ENCODE measurements at places on chromosomes 12 and 14.

DNA sequence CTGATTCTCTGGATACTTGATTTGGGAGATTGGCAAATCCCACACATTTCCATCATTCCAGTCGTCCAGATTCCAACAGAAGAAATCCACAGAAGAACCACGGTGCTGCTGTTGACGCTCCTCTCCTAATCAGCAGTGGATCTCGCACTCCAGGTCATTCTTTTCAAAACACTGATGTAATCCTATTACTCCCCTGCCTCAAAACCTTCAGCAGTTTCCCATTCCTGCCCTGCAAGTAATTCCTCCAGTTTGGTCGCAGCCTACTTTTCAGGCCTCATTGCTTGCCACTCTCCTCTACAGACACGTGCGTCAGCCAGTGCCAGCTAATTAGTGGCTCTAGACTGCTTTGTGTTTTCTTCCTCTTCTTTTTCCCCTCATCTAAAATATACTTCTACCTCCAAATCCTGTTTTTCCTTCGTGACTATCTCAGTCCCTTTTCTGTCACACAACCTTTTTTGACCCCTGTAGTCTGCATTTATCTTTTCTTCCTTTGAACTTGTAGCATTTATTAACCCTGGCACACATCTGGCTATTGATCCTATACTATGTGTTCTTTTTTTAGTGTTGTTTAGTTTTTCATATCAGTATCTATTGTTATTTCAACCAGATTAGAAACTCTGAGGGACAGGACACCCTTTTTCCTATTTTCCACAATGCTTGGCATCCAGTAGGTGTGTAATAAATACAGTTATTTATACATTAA is 36.8 kb downstream of the PRORP start:
- no peak for DNase-seq

DNA sequence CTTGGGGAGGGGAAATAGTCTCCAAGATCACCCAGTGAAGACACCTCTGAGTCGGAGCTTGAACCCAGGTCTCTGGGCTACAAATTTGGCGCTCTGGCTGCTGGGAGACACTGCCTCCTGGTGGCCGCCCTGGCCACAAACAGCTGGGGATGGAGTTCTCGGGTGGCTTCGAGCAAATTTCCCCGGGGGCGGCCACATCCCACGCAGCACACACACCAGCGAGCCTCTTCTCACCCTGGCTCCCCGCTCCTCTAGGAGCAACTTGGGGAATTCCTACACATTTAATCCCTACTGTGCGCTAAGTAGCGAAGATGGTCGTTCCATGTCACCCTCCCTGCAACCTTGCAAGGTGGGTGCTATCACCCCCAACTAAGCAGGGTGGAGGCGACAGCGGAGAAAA is 66.2 kb upstream of the BEGAIN start:
- no peak for DNase-seq

GRCh38 chr12:116319898-116320621 is 42.6 kb upstream of the MED13L start:
- DNase-seq: no peak

- no peak for DNase-seq
These were observed 793.5 kb upstream of the NOVA1 start for GRCh38 chr14:27391331-27391730.

GRCh38 chr14:52091928-52092327 is 23.1 kb upstream of the NID2 start:
- DNase-seq: no peak

- no peak for DNase-seq
These were observed 138.5 kb downstream of the KICS2 start for GRCh38 chr12:64083285-64084210.

- no peak for DNase-seq
These were observed 42.2 kb downstream of the TAOK3 start for GRCh38 chr12:118330421-118331018.

GRCh38 chr12:42396473-42397259 is 70.7 kb downstream of the PPHLN1 start:
- DNase-seq: no peak

DNA sequence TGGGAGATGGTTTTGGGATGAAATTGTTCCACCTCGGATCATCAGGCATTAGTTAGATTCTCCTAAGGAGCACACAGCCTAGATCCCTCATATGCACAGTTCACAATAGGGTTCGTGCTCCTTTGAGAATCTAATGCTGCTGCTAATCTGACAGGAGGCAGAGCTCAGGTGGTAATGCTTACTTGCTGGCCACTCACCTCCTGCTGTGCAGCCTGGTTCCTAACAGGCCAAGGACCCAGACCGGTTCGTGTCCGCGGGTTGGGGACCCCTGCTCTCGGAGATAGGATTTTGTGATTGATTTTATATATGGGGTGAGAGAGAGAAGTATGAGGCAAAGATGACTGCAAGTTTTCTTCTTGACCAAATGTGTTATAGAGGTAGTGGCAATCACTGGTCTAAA is 57.5 kb downstream of the CCDC91 start:
- no peak for DNase-seq

DNA sequence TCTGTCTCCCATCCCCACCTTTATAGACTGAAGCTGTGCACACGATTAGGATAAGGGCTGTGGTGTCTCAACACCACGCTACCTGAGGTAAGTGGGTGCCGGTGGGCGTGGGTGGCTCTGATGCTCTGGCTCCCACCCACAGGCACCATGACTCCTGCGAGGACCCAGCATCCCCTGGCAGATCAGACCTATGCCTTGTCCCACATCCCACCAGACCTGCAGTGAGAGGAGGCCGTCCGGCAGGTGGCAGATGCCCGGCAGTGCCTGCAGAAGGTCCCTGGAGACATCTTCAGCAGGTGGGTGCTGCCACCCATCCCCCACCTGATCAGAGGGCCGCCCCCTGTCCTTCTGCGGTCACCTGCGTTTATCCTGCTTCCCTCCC is 104.4 kb upstream of the PRB2 start:
- DNase-seq: peak; percentile 2

DNA sequence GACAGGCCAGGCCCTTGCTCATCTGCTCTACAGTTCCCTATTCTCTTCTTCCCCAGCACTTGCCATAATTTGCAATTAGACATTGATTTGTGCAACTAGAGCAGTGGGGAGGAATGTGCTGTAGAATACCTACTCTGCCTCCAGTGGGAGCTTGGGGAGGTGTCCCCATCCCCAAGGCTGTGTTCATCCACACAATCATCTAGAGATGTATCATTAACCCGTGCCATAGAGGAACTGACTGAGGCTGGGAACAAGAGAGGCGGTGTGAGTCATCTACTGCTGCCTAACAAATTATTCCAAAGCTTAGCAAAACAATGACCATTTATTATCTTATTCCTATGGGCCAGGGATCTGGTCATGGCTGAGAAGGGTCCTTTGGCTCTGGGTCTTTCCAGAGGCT is 5.1 kb upstream of the OTUB2 start:
- no peak for DNase-seq

DNA sequence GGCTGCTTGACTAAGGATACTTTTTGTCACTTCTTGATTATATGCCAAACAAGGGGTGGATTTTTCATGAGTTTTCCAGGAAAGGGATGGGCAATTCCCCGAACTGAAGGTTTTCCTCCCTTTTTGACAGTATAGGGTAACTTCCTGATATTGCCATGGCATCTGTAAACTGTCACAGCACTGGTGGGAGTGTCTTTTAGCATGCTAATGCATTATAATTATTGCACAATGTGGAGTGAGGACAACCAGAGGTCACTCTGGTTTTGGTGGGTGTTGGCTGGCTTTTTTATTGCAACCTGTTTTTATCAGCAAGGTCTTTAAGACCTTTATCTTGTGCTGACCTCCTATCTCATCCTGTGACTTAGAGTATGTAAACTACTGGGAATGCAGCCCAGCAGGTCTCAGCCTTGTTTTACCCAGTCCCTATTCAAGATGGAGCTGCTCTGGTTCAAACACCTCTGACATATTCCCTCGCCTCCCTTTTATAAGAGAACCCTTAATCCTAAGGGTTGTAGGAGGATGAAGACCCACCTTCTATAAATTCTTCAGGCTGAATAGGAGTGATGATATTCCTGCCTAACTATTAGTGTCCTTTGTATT is 471.2 kb downstream of the ATP23 start:
- no peak for DNase-seq

GRCh38 chr12:115577401-115577800 is 700.1 kb downstream of the MED13L start:
- no peak for DNase-seq

- DNase-seq: no peak
These were observed 65.5 kb upstream of the PPP4R3A start for GRCh38 chr14:91575469-91576208.

DNA sequence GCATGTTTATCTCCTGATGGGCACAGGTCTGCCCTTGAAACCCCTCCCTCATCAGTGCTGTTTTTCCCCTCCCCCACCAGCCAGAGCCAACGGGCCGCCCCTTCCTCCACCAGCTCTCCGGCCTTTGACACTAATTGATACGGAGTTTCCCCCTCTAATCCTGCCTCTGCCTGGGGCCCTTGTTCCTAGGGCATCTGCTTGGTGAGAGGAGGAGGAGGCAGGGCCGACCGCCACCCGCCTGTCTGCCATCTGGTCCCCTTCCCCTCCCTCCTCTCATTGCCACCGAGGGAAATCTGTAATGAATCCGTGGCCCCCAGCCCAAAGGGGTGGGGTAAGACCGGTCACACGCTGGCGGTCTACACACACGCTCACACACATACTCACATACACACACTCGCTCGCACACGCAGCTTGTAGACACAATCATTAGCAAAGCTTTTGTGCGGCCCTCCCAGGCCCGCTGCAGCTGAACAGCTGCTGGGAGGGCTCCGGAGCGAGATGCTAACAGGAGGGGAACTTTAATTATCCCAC is 27.4 kb downstream of the SRRM4 start:
- peak; percentile 41 for DNase-seq

GRCh38 chr14:89352976-89353765 is 63.9 kb downstream of the FOXN3 start:
- no peak for DNase-seq

DNA sequence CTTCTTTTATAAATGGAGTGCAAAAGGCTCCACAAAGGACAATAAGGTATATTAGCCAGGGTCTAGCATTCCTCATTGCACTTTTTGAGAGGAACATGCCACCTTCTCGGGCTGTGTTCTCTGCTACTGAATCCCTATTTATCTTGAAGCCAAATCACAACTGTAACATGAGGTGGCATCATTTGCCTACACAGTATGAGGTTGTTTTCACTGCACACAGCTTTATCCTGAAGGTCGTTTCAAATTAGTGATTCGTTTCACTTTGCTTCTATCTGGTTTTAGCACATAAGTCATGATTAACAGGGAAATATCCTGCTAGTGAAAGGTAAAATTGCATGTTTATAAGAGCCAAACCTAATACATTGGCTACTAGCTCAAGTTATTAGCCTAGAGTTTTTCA is 153.8 kb downstream of the SLC35F4 start:
- DNase-seq: no peak

GRCh38 chr14:55846826-55847446 is 266.9 kb downstream of the KTN1 start:
- no peak for DNase-seq

DNA sequence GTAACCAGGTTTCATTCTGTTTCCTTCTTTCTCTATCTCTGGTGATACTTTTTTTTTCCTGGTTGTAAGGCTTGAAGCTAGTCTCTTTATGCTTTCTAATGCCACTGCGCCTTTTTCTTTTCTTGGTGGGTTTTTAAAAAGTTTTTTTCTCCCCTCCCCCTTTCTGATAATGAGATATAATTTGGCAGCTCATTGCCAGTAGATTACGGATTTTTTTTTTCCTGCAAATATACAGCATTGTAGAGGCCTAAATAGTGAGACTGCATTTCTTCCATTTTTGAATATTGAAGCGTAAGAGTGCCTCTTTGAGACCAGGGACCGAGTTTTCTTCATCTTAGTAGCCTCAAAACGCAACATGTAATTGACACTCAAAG is 1.1 kb downstream of the PAPOLA start:
- no peak for DNase-seq

- DNase-seq: no peak
These were observed 152.2 kb upstream of the CNOT2 start for GRCh38 chr12:70091021-70091521.

DNA sequence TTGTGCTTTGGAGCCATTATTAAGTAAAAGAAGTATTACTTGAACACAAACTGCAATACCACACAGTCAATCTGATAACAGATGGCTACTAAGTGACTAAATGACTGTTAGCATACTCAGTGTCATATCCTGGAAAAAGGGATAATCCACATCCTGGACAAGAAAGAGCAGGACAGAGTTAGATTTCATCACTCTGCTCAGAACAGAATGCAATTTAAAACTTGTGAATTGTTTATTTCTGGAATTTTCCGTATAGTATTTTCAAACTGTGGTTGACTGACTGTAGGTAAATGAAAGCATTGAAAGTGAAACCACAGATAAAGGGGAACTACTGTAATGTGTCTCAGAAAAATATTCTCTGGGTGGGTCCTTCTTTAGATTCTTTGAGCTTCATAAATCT is 458.8 kb downstream of the TMEM117 start:
- no peak for DNase-seq

- DNase-seq: no peak
These were observed 10.4 kb downstream of the MTA1 start for GRCh38 chr14:105430042-105430441.

DNA sequence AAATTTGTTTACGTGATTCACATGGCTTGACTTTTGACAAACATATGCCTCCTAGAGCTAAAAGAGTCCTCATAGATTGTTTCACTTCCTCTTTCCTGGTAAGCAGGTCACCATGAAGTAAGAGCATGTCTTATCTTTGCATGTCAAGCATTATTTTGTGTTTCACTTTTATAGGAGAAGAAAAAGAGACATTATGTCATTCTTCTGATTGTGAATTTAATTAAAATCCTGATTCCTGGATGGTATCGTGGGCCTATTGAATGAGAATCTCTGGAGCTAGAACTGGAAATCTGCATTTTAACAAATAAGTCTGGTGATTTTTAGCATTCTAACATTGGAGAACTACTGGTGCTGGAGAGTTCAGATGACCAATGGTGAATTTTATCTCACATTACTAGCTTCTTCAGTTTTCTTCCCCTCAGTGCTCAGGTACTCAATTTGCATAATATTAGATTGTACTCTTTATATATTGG is 218.6 kb upstream of the ATP2B1 start:
- no peak for DNase-seq

GRCh38 chr12:121908702-121909101 is 9.7 kb upstream of the CFAP251 start:
- DNase-seq: no peak

DNA sequence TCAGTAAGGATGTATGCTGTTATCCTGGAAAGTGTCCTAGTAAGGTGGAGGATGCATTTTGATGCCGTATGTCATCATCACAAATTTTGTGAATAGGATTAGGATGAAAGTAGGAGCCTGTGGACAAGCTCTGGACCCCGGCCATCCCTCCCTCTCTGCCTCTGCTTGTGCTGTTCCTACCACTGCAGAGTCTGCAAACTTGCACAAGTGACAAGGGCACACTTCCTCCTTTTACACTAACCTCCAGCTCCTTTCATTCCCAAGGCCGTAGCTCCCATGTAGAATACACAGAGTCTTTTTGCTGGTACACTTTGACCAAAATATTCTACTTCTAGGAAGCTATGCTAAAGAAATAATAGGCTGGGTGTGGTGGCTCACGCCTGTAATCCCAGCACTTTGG is 13.3 kb upstream of the TMCC3 start:
- no peak for DNase-seq
